AML-193 (cell line): ENCODE measurements at places on chromosomes 13 and 19.
A peak's percentile ranks its signal among the peaks of the same experiment; 100 is the strongest.

GRCh38 chr13:74132152-74132775 is 1.9 kb downstream of the KLF12 start:
- DNase-seq, result peak; percentile 15

GRCh38 chr13:28100150-28101121 is at the start of gene FLT3:
FLT3 (minus strand) TSS chr13:28100576; CDS start chr13:28100510, 66 bp downstream.
- peak; percentile 26 for DNase-seq

GRCh38 chr13:99859178-99860177 is 112.1 kb downstream of the ZIC5 start:
- no peak for DNase-seq

DNA sequence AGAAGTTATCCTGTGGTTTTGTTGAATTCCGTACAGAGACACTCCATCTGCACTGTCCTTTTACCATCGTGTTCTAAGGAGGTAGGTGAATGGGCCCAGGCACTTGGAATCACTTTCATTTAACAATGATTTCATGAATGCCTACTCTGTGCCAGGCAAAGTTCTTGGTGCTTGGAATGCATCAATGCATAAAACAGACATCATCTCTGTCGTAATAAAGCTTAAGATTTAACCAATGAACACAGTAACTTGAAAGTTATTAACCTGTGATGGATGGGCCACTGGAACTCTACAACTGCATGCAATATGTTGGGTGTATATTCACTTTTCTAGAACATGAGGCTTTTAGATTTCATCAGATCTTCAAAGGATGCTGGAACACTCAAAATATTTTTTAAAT is 14.1 kb upstream of the STARD13 start:
- DNase-seq, result no peak

- no peak for DNase-seq
Observed at GRCh38 chr13:30857018-30857417, 49.1 kb upstream of the MEDAG start.

GRCh38 chr13:44903574-44903985 is 85.7 kb downstream of the NUFIP1 start:
- no peak for DNase-seq

DNA sequence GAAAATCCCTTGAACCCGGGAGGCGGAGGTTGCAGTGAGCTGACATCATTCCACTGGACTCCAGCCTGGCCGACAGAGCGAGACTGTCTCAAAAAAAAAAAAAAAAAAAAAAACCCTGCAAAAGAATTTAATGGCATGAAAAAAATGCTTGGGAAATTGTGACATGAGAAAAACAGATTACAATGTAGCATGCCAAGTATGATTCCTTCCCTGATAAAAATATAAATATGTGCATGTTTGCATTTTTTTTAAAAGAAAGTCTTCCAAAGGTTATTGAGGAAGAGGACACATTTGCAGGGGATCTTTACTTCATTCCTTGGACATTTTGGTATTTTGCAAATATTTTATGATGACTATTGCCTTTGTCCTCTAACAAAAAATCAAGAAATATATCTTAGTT is 14.5 kb upstream of the ZBTB32 start:
- DNase-seq, result no peak

DNA sequence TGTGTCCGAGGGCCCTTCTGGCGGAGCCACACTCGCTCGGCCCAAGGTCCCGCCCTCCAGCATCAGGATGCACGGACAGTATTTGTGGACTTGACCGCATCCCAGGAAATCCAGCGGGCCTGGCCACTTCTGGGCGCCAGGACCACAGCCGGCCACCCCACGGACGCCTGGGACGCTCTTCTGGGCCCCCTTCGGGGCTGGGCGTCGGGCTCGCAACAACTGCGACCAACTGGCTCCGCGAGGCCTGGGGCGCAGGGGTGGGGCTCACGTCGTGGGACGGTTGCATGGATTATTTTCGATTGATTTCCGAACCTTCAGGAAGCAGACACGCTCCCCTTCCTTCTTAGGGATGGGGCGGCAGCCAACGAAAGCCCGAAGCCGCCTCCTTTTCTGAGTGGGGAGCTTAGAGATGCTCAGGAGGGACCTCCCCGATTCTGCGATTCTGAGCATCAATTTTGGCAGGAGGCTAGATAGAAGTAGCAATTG is 521 bp upstream of the NUP58 start:
- no peak for DNase-seq

DNA sequence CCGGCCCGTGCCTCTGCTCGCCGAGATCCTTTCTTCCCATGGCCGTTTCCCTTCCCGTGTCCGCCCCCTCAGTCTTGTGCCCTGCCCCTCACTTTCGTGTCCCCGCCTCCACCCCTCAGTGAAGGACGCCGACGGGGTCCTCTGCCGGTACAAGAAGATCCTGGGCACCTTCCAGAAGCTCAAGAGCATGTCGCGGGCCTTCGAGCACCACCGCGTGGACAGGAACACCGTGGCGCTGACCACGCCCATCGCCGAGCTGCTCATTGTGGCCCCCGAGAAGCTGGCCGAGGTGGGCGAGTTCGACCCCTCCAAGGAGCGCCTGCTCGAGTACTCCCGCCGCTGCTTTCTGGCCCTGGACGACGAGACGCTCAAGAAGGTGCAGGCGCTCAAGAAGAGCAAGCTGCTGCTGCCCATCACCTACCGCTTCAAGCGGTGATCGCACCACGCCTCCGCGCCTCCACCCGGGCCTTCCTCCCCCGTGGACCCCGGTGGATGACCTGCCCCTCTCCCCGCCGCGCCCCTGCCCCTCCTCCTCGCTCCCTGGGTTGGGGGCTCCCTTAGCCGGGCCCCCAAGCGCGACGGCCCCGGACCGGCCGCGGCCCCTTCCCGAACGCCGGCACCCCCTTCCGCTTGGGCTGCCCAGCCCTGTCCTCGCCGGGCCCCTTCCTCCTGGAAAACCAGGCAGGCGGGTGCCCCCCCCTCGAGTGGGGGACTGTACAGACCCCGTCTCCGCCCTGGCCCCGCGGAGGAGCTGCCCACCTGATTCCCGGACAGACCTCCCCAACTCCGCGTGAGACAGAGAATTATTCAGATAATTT is 2.3 kb upstream of the U2AF2 start:
- no peak for DNase-seq

- no peak for DNase-seq
Observed at GRCh38 chr19:43460362-43461016, 4.9 kb downstream of the LYPD3 start.

- DNase-seq, result no peak
Observed at GRCh38 chr13:43543331-43543730, 243.4 kb downstream of the ENOX1 start.

DNA sequence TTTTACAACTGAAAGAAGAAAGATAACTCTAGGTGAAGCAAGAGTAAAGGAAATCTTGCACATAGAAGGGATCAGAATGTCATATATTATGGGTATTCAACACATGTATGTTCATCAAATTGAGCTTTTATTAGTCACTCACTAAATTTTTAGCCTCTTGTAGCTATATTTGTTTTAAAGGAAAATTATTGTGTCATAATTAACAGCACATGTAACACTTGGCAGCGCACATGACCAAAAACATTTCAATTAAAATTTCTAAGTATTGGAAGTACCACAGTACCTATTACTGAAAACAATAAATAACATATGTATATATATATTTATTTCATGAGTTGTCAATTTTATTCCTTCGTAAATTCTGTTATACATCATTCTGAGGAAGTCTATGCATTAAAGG is 2800.4 kb downstream of the PCDH9 start:
- no peak for DNase-seq

DNA sequence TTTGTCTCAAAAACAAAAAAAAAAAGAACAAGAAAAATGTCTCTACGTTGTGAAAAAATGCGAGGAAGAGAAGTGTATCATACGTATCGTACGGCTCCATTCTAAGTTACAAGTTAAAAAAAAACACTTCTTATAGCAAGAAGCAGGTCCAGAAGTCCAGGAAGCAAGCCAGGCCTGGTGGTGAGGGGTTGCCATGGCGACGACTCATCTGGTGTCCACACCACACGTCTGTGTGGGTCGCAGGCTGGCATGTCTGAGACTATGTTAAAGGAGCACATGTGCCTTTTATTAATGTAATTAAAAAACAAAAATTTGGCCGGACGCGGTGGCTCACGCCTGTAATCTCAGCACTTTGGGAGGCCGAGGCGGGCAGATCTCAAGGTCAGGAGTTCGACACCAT is 5.9 kb downstream of the MED16 start:
- DNase-seq, result no peak

GRCh38 chr19:49339301-49340068 is 4.3 kb downstream of the CD37 start:
- no peak for DNase-seq

DNA sequence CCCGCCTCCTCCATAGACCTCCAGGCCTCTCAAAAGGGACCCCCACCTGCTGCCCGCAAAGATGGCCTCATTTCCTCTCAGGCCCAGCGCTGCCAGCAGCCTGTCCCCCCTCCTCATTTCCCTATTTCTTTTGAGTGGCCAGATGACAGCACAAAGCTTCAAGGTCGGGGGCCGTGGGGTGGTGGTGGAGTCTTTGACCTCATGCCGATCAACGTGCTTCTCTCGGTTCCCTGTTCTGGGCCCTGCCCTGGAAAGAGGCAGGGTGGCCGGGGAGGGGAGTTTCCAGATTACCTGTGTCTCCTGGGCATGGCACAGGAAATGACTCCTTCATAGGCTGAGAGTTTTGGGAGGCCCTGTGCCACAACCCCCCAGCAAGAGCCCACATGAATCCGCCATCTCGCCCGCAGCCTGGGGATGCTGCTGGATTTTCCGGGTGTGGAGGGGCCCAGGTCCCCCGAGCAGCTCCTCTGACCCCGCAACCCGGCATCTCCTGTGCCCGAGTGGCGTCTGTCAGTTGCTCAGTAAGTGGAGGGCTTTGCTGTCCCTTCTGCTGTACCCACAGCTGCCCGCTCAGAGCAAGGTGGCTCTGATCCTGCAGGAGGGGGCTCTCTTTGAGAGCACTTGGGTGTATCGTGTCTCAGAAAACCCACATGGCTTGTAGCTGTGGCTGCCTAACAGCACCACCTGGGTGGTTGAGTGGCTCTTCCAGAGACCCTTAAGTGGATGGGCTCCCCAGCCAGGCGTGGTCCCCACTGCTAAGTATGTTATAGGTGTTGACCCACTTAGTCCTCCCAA is 139.4 kb downstream of the SIPA1L3 start:
- no peak for DNase-seq

DNA sequence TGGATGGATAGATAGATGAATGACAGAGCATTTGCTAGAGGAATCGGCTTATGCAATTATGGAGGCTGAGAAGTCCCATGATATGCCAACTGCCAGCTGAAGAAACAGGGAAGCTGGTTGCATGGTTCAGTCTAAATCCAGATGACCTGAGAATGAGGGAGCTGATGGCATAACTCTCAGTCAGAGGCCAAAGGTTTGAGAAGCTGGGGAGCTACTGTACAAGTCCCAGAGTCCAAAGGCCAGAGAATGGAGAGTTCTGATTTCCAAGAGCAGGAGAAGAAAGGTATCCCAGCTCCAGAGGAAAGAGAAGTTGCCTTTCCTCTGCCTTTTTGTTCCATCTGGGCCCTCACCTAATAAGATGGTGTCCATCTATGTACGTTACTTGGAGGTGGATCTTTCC is 108.3 kb downstream of the CDK8 start:
- DNase-seq, result no peak

DNA sequence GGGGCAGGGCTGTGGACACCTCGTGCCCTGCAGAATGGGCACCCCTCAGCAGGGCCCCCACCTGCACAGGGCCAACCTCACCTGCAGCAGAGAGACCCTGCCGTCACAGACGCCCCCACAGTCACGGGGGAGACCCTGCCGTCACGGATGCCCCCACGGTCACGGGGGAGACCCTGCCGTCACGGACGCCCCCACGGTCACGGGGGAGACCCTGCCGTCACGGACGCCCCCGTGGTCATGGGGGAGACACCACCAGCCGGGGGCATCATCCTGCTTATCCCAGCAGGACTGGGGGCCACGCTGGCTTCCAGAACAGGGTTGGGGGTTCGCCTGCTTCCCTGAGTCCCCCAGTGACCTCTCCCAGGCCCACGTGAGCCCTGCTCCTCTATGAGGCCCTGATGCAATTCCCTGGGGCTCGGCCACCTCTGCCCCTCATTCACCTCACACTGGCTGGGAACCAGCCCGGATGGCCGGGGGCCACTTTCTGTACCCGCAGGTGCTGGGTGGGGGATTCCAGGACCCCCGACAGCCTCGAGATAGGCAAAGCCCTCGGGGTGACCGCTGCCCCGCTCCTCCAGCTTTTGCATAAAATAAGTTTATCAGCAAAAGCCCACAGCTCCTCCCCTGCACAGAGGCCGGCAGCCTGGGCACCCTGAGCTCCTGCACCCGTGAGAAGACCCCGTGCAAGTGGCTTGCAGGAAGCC is 23.6 kb downstream of the SBNO2 start:
- DNase-seq, result no peak

GRCh38 chr13:54953786-54954185 is 1925.2 kb downstream of the OLFM4 start:
- DNase-seq, result no peak

DNA sequence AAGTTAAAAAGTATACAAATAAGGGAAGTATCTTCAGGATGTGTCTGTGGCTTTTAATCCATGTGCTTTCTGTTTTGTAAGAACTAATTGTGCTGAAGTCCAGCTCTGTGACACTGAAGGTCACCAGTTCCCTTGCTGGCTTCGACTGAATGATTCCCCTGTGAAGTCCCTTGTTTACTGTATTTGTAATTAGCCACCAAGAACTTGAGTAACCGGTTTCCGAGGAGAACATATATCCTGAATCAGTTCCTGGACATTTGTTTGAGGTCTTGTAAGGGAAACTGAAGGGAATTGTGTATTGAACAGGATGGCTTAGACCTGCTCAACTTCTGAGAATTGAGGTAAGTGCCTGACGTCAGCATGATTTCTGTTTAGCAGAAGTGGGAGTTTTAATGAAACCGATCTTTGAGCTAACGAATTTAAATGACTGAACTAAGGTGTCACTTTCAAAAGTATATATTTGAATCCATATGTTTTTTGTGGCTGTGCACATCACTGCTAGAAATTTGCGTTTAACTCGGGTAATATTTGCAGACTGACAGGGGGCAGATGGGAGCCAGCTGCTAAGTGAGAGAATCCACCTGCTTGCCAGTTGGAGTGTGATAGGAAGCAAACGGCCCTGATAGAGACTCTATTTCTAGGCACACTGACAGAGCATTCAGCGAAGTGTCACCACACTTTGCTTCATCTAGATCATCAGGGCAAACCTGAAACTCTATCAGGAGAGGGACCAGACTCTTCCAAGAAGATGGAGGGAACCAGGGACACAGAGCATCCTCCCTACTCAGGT is 530.0 kb downstream of the RFC3 start:
- no peak for DNase-seq

- peak; percentile 49 for DNase-seq
Observed at GRCh38 chr13:28574617-28575142, 79.8 kb upstream of the FLT1 start.

GRCh38 chr13:35817642-35818607 is 313.3 kb downstream of the DCLK1 start:
- DNase-seq, result no peak

GRCh38 chr13:98254513-98254912 is 77.4 kb upstream of the RNF113B start:
- DNase-seq, result no peak

DNA sequence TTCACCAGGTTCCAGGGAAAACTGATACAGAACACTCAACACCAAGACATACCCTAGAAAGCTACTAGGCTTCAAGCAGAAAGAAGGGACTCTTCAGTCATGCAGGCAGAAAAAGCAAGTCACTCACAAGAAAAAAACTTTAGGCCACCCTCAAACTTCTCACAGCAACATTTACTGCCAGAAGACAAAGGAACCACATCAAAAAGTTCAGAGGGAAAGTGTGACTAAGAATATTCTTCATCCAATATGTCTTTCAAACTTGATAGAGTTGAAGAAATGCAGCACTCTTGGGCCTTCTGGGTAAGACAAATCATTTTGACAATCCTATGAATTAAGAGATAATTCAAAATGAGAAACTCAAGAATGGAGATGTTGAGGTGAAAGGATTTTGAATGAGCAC is 7.7 kb downstream of the DZIP1 start:
- no peak for DNase-seq
